Activated CD8-positive, alpha-beta memory T cell treated with anti-CD3 and anti-CD28 coated beads for 4 hours (primary cell): ENCODE measurements at places on chromosomes 2 and 18.

- DNase-seq = no peak
Measured at GRCh38 chr2:12277241-12278034, 439.3 kb upstream of the TRIB2 start.

GRCh38 chr2:238784671-238785527 lies 63.0 kb upstream of the TWIST2 start:
- peak; percentile 19 for DNase-seq

GRCh38 chr18:489244-490023 lies 11.1 kb downstream of the COLEC12 start:
- no peak for DNase-seq

DNA sequence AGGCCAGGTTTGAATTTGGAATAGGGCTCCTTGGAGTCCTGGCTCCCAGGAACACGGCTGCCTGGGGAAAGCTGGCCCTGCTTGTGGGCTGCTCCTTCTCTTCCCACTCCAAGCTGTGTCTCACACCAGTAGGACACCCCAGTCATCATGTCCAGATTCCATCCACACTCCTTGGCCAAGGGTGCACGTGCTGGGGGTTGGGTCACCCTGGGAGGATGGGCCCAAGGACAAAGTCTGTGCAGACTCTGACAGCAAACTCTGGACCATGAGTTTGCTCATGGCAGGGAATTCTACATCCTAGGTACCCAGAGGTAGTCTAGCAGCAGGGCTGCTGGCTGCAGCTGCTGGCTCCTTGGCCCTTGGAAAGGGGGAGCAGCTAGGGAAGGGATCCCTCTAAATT lies 102.4 kb upstream of the EPAS1 start:
- DNase-seq = no peak

- DNase-seq = no peak
Measured at GRCh38 chr2:109392140-109392539, 221.6 kb downstream of the SEPTIN10 start.

DNA sequence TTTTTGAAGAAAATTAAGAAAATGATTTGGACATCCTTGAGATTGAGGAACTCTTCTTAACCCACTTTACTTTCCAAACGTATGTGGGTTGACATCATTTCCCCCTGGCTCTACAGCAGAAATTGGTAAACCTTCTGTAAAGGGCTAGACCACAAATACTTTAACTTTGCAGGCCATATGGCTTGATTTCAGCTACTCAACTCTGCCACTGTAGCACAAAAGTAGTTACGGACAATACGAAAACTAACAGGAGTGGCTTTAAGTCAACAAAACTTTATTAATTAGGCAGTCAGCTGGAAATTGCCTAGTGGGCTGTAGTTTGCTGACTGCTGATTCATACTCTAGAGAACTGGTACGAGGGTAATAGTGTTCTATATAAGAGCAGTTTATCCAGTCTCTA lies 83.2 kb upstream of the DTNB start:
- no peak for DNase-seq

- DNase-seq = no peak
Measured at GRCh38 chr2:210086930-210087329, 84.3 kb downstream of the KANSL1L start.

DNA sequence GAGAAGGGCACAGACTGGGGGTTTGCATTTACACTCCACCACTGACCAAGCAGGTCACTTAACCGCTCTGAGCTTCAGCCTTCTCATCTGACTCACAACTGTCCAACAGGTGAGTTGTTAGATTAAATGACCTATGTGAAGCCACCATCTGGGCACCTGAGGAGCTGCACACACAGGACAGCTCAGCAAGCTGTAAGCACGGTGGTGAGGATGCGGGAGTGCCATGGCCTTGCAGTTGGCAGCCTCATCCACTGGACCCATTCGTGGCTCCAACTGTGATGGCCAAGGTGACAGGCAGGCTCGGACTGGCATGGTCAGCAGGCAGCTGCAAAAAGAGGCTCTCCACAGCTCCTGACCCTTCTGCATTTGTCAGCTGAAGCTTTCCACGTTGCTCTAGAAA lies 23.3 kb upstream of the AMMECR1L start:
- no peak for DNase-seq

DNA sequence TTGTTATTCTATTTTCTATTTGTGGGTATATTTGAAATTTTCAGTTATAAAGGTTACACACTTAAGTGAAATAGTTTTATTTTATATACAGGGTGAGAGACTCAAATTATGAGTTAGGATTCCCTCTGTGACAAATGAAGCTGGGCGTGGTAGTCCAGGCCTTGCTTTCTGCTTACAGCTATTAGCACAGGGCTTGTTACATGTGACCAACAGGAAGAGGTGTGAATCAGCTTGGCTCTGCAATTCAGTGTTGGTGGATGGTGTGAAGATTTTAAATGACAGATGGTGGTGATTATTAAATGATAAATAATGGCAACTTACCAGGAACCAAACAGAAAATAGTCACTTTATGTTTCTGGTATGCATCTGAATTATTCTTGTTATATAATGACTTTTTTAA lies 64.4 kb upstream of the NOSTRIN start:
- DNase-seq = peak; percentile 3

DNA sequence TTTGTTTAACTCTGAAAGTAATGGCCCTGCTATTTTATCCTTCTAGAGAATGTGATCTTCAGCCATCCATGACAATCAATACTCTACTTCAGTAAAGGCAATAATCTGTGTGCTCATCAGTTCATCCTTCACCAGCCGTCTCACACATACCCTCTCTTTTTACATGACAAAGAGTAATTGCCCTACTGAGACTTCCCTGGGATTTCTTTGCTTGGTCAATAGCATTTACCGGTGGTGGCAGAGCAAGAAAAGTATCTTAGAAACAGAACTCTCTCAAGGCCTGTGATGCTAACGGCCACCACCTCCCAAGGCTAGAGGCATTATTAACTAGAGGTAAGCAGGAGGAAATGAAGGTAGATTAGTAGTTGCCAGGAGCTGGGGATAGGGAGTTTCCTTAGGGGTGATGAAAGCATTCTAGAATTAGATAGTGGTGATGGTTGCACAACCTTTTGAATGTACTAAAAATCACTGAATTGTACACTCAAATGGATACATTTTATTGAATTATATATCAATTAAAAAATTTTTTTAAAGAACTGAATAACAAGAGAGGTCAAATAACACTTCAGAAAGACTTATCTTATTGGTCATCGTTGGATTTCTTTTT lies 57.9 kb upstream of the EPC2 start:
- no peak for DNase-seq

DNA sequence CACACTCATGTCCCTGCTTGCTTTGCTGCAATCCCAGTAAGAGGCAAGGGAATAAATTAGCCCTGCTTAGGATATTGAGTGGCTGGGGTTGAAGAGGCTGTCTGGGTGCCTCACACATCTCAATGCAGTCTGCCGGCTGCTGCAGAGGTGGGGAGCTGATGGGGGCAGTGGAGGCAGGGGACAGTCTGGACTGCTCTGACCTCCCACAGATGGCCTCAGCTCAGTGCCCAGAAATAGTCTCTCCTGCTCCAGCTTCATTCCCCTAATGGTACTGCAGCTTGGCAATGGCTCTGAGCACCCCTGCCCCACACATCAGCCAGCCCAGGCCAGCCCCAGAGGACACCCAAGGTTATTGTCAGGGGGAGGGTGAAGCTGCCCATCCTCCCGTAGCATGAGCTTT lies 21.5 kb upstream of the TNS1 start:
- DNase-seq = no peak

GRCh38 chr2:109637749-109638570 lies 23.8 kb downstream of the SOWAHC start:
- no peak for DNase-seq

GRCh38 chr2:155840661-155841060 lies 491.9 kb downstream of the NR4A2 start:
- no peak for DNase-seq

DNA sequence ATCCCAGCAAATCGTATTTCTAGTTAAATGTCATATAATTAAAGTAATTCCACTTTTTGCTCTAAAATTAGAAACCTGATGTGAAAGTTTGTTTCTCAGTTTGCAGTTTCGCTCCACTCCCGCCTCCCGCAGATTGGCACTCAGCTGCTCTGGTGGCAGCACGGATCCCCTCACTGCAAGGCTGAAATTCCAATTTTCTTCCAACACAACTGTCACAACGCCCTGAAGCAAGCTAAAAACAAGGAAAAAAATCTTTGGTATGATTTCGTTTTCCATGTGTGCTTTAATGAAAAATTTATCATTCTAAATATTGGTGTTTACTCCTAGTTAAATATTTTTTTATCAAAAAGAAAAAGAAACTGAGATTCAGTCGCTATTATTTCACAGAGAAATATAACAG lies 38.5 kb downstream of the FTCDNL1 start:
- no peak for DNase-seq

DNA sequence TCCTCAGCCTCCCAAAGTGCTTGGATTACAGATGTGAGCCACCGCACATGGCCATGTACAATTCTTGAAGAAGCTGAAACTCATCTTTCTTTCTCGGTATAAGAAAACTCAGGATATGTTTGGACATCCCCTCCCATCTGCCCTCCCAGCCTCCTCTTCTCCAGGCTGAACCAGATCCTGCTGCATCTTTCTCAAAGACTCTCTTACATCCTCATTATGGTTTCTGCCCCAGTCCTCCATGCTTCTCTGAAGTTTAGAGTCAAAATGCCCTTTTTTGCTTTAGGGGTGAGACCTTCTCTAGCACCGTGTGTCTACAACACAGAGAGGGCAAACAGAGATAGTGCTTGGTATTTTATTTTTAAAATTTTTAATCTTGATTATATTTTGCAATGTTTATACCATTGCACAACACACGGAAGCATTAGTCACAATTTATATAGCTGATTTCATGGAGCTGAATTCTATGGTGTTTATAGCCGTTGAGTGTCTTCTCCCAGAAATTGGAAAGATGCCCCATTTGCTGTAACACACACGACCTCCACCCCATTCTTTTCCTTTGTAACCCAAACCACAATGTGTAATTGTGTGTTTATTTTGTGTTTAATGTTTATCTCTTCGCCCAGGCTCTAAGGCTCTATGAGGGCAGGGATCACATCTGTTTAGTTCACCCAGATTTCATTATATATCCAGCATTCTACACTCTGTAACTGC lies 206.0 kb upstream of the TNP1 start:
- no peak for DNase-seq

- DNase-seq = no peak
Measured at GRCh38 chr2:20103530-20103929, 52.1 kb upstream of the LAPTM4A start.

DNA sequence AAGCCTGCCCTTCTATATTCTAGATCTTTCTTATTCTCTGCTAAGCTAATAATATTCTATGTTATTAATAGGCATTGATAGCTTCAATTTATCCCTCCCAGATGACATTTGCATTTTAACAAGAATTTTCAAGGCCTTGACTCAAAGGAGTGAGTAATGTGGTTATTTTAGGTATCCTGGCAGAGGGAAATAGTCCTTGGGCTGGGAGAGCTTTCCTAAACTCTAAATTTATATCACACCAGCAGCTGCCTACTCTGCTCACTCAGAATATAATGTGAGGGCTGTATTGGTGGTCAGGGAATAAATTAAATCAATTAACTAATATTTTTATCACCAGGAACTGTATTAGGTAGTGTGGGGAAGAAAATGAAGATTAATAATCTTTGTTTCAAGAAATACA lies 74.8 kb upstream of the ADAM23 start:
- no peak for DNase-seq

DNA sequence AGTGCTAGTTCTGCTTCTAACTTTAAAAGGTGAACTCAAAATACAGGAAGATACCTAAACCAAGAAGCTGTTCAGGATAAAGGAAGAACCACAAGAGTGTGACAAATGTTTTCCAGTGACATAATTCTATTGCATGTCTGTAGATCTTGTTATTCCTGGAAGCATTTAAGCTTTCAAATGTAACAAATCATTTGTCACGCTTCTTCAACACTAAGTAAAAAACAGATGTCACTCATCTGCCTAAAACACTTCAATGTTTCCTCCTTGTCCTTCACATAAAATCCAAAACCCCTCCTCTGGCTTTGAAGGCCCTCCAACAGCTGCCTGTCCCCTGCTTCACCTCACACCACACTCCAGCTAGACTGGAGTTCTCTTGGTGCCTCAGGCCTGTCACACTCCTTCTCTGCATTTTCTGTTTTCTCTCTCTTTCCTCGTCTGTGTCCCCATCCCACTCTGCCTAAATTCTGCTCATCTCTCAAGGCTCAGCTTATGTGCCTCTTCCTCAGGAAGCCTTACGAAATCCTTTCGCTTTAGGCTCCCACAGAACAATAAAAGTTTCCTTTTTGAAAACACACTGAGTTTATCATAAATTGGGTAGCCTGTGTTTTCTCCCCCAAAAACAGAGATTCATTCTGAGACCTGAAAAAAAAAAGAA lies 6.4 kb upstream of the CLEC4F start:
- no peak for DNase-seq

- no peak for DNase-seq
Measured at GRCh38 chr18:3489462-3489861, 39.5 kb downstream of the TGIF1 start.

DNA sequence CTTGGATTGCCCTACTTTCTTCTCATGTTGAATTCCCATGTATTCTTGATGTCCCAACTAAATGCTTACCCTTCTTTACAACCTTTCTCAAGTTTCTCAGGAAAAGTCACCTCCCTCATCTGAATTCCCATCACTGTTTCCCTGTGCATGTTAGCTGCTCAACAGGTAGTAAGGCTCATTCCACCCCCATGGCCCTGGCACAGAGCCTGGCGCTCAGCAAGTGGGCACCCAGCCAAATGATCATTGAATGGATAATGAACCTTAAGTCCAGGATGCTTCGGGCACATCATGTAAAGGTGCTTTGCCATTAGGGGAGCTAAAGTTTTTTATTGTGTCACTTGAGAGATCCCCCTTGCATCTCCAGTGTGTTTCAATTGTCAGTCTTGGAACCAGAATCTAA lies 124.0 kb downstream of the PKP4 start:
- DNase-seq = no peak

DNA sequence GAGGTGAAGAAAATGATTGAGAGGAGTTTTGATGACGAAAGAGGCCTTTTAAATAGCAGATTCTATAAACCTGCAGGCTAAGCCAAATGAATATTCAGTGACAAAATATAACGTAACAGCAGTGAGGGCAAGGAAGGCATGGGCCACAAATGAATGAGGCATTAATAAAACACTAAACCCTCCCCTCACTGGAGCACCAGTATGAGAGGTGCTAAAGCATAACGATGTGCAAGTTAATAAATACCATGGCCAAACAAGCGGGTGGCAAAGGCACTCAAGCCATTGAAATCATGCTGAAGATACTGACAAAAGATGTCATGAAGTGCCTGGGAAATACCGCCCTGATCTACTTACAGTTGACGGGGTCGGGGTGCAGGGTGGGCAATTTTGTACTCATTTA lies 30.2 kb upstream of the LONRF2 start:
- DNase-seq = no peak

GRCh38 chr2:150522269-150522668 lies 34.8 kb upstream of the RND3 start:
- DNase-seq = no peak

DNA sequence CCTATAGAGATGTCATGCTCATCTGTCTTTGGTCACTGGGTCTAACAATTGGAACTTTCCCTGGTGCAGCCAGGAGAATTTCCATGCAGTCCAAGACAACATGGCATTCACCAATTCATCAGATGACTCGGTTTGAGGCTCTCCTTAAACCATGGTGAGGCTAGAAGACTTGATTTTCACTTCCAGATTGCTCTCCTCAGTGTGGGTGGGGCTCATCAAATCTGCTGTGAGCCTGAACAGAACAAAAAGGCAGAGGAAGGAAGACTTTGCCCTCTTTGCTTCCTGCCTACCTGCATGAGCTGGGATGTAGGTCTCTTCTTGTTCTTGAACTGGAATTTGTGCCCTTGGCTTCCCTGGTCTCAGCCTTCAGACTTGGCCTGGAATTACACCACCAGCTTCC lies 203.4 kb upstream of the TRIB2 start:
- no peak for DNase-seq

- DNase-seq = no peak
Measured at GRCh38 chr2:230307485-230307884, 19.5 kb upstream of the SP140L start.
